ENCODE measurements at places on chromosomes 1 and 21. TPM values are rescaled to one million over a fixed set of nuclear protein-coding genes. Genes with fewer than 3 reads are reported as not detected.

The FGR gene
- total RNA-seq, result 19.0 TPM

The FAM131C gene
- not detected for total RNA-seq

The AIDA gene
- total RNA-seq, result 90.2 TPM

The MANEAL gene
- total RNA-seq, result 1.8 TPM

The PIGR gene
- not detected for total RNA-seq

The FCRL5 gene
- total RNA-seq, result not detected

The ZNF593 gene
- total RNA-seq, result 44.3 TPM

The GPATCH2 gene
- 19.0 TPM for total RNA-seq

The PKP1 gene
- 0.90 TPM for total RNA-seq

The IKBKE gene
- total RNA-seq, result 3.7 TPM

The EPHA2 gene
- total RNA-seq, result 30.0 TPM

The AMY1B gene
- not detected for total RNA-seq

The PRR9 gene
- total RNA-seq, result not detected

The NPPB gene
- total RNA-seq, result not detected

The SPRR4 gene
- not detected for total RNA-seq

The DMBX1 gene
- total RNA-seq, result not detected

The KANK4 gene
- 28.5 TPM for total RNA-seq

The CPLANE2 gene
- total RNA-seq, result 7.4 TPM

The INSRR gene
- under 0.01 TPM for total RNA-seq

The DNM3 gene
- total RNA-seq, result 10.9 TPM

The CFHR1 gene
- total RNA-seq, result 5.7 TPM

The CASQ1 gene
- total RNA-seq, result not detected

The PRKAA2 gene
- 11.6 TPM for total RNA-seq

The TMCO2 gene
- not detected for total RNA-seq

The SARS1 gene
- 129 TPM for total RNA-seq

The RGS13 gene
- total RNA-seq, result 0.78 TPM

The SLC22A15 gene
- 7.1 TPM for total RNA-seq

The KRTAP19-3 gene
- total RNA-seq, result not detected

The CRYAA gene
- not detected for total RNA-seq

The SLC5A3 gene
- total RNA-seq, result 74.5 TPM

The COL6A2 gene
- 777 TPM for total RNA-seq

The SIK1 gene
- total RNA-seq, result 21.3 TPM

The CD1B gene
- total RNA-seq, result not detected

The WNT9A gene
- 7.5 TPM for total RNA-seq

The COL9A2 gene
- 8.8 TPM for total RNA-seq
